Stimulated activated CD4-positive, alpha-beta T cell treated with anti-CD3 and anti-CD28 coated beads, TNF-alpha, amount 100 ng/mL, for 4 hours (primary cell): ENCODE measurements at places on chromosomes 6 and 20.

DNA sequence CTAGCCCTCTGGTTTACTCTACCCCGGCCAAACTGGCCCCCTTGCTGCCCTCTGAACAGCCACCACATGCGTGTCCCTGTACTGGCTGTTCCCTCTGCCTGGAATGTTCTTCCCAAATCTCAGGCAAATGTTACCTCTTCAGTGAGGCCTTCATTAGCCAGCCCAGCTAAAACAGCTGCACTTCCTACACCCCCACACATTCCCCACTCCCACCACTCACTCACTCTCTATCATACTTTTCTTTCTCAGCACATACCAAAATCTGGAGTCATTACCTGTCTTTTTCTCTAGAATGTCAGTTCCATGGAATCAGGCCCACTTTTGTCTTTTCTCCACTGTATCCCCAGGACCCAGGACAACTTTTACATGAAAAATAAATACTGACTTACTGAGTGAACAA lies 401.2 kb upstream of the SULF2 start:
- no peak for DNase-seq

DNA sequence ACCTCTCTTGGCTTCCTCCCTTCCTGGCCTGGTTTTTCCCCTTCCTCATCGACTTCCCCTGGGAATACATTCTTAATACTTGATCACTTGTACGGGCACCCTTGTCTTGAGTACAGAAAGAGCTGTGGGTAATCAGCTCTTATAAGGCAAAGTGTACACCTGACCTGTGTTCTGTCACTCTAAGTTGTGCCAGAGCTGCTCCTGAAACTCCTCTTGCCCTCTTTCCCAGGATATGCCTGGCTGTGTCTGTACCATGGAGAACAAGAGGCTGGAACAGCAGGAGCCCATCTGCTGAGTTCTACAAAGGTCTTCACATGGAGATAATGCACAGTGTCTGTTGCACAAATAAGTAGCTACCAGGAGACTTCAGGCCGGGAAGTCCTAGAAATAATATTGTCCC lies 110.1 kb downstream of the FOXA2 start:
- no peak for DNase-seq

- DNase-seq = no peak
Observed at GRCh38 chr6:68279793-68280557, 355.1 kb upstream of the ADGRB3 start.

GRCh38 chr6:118971682-118972081 lies 36.7 kb upstream of the MCM9 start:
- no peak for DNase-seq

GRCh38 chr6:54515713-54516112 lies 207.5 kb downstream of the TINAG start:
- no peak for DNase-seq

DNA sequence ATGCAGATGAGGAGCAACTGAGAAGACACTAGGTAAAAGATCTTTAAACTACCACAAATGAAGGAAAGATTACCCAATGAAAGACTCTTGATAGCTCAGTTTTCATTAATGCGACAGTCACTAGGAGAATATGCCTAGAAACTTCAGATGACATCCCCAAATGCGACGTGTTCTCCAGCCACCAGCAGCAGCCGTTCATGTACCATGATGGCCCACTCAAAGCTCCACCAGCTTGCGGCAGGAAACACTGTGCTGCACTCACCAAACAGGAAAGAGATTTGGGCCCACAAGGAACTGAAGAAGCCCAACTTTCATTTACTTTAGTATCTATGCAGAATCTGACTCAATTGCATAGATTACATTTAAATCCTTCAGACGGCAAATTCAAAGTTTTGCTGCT lies 7.5 kb downstream of the DIDO1 start:
- DNase-seq = no peak

GRCh38 chr20:37948956-37949355 lies 46.0 kb downstream of the VSTM2L start:
- DNase-seq = no peak

DNA sequence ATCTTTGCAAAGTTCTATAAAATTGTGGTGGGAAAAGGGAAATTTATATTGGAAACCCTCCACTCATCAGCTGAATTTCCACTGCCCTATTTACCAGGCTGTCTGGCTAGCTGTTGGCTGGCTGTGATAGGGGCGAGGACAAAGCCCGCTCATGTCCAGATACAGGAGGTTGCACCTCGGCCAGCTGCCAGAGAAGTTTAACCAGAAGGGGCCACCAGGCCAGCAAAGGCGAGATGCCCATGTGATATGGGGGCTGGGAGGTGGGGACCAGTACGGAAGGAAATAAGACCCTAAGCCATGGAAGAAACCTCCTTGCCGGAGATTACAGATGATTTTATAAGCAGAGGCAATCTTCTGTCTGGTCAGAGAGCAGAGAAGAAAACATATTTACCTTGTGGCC lies 143.8 kb downstream of the FNDC1 start:
- no peak for DNase-seq

DNA sequence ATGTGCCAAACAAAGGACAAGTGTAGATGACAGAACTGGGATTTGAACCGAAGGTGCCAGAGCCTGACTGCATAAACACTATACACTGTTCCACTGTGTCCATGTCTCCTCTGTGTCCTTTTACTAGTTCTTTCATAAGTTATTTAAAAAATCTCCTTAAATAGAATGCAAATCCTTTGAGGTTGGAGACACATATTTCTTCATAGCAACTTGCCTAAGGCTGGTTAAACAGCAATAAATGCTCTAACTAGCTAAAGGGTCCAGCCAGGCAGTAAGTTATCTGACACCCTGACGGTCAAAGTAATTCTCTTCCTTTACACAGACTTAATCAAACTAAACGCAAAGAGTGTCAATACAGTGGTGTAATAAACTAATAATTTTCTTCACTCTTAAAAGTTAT lies 76.2 kb upstream of the TRAF3IP2 start:
- DNase-seq = no peak

DNA sequence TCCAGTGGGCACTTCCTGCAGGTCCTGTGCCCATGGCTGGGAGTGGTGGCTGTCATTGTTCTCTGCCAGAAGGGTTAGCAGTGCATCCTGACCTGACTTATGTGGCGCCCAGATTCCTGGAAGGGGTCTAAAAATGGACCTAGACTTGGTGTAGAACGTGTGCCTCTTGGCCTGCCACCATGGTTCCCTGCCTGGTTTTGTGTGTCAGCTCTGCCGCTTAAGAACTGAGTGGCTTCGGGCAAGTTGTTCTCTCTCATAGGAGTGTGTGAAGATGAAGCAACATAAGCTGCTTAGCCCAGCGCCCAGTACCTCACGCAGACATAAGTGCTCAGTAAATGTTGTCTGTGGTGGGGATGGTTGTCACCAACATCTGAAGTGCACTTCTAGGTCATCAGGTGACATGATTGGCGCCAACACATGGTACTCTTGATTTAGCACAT lies 52.1 kb downstream of the PTPN1 start:
- DNase-seq = no peak
